ENCODE measurements at places on chromosomes 3 and 15.

- no peak for DNase-seq
These were observed 76.5 kb downstream of the HMG20A start for GRCh38 chr15:77497110-77497737.

DNA sequence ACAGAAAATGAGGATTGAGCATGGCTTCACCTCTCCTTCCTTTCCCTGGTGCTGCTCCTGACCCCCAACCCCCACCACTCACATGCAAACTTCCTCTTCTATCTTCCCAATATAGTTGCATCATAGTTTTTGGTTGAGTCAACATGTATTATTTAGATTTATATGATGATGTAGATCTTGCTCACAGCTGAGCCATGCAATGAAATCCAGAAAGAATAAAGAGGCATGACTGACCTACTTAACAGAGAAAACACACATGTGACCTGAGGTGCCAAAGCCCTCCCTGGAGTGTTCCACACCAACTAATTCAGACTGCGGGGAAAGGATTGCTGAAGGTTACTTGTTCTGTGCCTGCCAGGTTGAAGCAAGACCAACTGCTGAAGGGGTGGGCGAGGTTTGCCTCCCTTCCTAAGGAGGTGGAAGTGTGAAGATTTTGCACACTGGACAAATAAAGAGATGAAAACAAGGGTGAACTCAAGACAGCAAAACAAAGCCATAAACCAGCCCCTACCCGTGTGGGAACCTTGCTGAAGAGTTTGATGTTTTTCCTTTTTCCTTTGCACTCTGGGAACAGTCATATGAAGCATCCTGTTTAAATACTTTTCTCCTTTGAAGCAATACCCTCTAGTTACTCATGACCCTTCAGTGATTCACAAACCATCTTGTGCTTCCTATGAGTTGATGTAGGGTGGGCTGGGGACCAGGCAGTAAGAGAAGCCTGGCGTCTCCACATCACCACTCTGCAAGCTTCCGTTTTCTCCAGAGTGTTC, 155.2 kb upstream of the UBE2E1 start:
- DNase-seq = peak; percentile 80

GRCh38 chr3:73773233-73773632, 148.5 kb upstream of the PDZRN3 start:
- DNase-seq = no peak

DNA sequence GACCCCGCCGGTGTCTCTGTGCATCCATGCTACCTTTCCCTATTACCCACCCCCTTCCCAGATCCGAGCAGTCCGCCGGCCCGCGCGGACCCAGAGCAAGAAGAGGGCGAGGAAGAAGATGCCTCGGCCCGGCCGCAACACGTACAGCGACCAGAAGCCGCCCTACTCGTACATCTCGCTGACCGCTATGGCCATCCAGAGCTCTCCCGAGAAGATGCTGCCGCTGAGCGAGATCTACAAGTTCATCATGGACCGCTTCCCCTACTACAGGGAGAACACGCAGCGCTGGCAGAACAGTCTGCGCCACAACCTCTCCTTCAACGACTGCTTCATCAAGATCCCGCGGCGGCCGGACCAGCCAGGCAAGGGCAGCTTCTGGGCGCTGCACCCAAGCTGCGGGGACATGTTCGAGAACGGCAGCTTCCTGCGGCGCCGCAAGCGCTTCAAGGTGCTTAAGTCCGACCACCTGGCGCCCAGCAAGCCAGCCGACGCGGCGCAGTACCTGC, 788 bp downstream of the FOXB1 start:
- DNase-seq = no peak

- peak; percentile 90 for DNase-seq
These were observed 44.4 kb upstream of the SACM1L start for GRCh38 chr3:45644791-45645201.

- DNase-seq = no peak
These were observed 225.5 kb upstream of the ST8SIA2 start for GRCh38 chr15:92168066-92168683.

DNA sequence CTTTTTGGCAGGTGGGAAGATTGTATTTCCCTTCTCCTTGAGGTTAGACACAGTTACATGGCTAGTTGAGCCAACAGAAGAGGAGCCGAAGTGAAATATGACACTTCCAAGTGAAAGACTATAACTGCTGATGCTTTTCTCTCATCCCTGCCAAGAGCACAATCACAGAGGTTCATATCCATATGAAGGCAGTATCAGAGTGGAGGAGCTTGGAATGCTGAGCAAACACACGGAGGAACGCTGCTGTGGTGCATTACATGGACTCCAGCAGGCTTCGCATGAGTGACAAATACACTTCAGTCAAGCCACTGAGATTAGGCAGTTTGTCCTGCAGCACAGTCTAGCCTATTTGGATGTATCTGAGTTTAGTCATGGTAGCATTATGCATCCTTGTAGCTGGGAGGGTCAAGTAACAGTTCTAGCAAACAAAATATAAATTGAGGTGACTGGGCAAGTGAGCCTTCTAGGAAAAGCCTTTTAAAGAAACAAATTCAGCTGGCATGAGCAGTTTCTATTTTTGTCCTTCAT, 5.4 kb downstream of the IQCF6 start:
- DNase-seq = no peak

Data from RKO (cell line).